Retinal pigment epithelial cell (primary cell): ENCODE measurements at places on chromosomes 6 and 20.

- DNase-seq: no peak
Measured at GRCh38 chr6:106728296-106728870, 99.0 kb downstream of the QRSL1 start.

- DNase-seq: no peak
Measured at GRCh38 chr6:109893606-109894005, 84.5 kb upstream of the GPR6 start.

DNA sequence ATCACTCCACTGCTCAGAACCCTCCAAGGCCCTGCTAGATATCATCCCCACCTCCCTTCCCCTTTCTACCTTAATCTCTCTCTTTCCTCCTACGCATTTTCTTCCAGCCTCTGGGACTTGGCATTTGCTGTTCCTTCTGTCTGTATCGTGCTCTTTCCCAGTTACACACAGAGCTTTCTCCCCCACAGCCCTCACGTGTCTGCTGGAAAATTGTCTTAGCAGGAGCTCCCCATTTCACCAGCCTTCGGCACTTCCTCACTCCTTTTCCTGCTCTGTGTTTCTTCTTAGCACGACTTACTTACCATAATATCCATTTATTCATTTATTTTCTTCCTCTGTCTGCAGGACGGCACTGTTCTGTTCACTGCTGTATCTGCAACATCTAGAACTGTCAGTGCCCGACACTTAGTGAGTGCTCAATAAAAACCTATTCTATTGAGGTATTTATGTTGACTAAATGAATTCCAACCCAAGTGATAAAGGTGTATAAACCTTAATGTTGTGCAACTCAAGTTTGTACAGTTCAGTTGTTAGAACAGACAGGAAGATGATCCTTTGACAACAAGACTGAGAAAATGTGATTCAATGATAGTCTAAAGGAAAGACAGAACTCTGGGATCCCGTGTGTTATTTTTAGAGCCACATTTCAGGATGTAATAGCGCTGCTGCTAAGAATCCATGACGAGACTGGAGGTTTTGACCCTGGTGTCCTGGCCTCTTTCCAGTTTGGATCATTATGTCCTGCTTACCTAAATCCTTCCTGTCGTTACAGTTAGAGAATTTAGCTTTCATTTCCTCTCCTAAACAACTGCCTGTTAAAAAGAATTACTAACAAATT, 170.1 kb upstream of the LAMP5 start:
- DNase-seq: peak; percentile 62

DNA sequence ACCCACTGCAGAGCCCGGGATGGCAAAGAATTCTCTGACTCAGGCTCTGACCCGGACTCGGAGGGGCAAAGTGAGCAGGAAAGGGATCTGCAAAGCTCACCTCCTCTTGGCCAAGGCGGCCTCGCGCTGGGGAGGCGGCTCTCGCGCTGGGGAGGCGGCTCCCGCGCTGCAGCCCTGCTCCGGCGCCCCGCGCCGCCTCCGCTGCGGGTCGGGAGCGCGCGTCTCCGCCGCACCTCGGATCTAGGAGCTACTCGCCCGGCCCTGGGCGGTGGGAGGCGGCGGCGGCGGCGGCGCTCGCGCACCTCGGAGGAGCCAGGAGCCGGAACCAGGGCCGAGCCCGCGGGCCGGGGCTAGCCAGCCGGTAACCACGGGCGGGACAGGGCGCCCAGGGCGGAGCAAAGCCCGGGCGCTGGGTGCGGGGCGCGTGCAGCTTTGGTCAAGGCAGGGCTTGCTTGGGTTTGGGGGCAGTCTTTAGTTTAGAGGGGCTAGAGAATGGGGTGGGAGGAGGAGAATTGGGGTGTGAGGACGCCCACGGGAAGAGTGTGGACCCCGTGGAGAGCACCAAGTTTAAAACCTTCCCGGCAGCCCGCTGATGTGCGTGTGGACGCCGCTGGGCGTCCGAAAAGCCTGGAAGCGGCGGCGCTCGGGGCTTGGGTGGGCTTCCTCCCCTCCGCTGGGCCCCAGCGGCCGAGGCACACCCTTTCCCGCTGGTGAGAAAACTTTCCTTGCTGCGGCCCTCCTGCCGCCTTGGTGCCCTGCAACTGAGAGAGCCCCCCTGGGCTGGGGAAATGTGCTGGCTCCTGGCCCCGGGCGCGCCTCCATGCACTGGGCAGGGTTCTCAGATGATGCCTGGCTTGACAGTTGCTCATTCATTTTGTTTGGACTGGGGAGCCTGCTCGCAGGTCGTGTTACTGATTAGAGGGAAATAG, at the start of gene MRAP2:
Gene MRAP2, plus strand, starts transcription at position 250 of the 929 bp plus-strand sequence. CDS start 21,547 bp downstream, outside the sequence.
- DNase-seq: no peak

GRCh38 chr6:68169922-68170321, 465.2 kb upstream of the ADGRB3 start:
- DNase-seq: no peak

DNA sequence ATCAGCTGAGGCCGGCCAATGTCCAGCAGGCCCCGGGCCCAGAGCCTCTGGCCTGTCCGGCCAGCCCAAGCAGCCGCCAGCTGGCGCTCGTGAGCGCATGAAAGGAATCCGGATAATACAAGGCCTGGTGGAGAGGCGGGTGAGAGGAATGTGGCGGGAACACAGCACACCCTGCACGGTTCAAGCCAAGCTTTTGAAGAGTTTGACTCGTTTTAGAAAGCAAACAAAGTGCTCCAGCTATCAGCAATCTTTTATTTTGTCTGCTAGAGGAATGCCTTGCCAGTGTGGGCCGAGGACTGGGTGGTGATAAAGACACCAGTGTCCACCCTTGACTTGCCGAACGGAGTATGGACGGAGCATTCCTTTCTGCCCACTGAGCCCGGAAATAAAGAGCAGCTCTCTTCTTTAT, 9.3 kb upstream of the NEDD9 start:
- DNase-seq: no peak

- DNase-seq: no peak
Measured at GRCh38 chr6:157539900-157540752, 159.1 kb downstream of the ZDHHC14 start.

- no peak for DNase-seq
Measured at GRCh38 chr6:158410784-158411183, 98.5 kb downstream of the TULP4 start.

- no peak for DNase-seq
Measured at GRCh38 chr20:23278172-23278571, 72.4 kb upstream of the NXT1 start.

DNA sequence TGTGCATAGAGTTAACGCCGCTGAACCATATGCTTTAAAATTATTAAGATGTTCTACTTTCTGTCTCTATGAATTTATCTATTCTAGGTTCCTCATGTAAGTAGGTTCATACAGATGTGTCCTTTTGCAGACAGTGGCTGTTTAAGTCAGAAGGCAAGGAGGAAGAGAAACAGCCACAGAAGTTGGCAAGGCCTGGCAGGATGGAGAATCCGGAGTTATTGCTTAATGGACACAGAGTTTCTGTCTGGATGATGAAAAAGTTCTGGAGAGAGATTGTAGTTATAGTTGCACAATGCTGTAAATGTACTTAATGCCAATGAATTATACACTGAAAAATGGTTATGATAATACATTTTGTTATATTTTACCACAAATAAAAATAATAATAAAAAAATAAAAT, 283.6 kb upstream of the CNR1 start:
- DNase-seq: no peak

- DNase-seq: no peak
Measured at GRCh38 chr6:10749734-10750133, 2.1 kb downstream of the TMEM14B start.

- no peak for DNase-seq
Measured at GRCh38 chr6:41053041-41053440, at the start of gene APOBEC2. APOBEC2 (plus strand) TSS chr6:41053202; CDS start chr6:41053348, 146 bp downstream.

DNA sequence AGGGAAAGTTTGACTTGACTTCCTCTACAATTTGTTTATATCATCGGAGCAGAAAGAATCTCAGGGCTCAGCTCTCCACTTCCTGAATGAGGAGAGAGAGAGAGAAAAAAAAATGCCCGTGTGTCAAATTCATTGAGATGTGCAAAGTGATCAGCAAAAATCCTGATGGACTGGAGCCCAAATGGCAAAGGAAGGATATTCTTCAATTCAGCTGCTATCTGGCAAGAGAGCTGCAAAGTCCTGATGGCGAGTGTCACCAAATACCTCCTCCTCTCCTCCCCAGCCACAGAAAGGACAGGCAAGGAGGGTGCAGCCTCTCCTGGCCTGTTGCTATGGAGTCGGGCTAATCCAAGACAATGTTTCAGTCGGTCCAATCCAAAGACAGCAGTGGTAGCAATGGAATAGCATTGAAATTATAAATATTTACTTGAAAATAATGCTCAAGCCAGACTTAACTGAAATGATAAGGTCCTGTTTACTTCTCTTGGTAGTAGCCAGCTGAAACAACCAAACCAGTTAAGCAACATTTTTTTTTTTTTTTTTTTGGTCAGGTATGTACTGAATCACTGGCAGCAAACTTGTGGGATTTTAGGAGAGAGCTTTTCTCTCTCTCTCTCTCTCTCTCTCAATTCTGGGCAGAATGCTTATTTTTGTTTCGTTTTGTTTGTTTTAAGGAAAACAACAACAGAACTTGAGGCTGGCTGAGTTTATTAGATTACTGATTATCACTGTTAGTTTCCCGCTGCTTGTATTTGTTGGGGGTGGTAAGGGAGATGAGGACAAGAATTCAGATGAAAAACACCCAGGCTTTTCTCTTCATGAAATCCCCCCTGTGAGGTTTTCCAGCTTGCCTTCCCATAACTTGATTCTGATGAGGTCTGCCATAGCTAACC, 204.2 kb downstream of the BCAS1 start:
- no peak for DNase-seq

DNA sequence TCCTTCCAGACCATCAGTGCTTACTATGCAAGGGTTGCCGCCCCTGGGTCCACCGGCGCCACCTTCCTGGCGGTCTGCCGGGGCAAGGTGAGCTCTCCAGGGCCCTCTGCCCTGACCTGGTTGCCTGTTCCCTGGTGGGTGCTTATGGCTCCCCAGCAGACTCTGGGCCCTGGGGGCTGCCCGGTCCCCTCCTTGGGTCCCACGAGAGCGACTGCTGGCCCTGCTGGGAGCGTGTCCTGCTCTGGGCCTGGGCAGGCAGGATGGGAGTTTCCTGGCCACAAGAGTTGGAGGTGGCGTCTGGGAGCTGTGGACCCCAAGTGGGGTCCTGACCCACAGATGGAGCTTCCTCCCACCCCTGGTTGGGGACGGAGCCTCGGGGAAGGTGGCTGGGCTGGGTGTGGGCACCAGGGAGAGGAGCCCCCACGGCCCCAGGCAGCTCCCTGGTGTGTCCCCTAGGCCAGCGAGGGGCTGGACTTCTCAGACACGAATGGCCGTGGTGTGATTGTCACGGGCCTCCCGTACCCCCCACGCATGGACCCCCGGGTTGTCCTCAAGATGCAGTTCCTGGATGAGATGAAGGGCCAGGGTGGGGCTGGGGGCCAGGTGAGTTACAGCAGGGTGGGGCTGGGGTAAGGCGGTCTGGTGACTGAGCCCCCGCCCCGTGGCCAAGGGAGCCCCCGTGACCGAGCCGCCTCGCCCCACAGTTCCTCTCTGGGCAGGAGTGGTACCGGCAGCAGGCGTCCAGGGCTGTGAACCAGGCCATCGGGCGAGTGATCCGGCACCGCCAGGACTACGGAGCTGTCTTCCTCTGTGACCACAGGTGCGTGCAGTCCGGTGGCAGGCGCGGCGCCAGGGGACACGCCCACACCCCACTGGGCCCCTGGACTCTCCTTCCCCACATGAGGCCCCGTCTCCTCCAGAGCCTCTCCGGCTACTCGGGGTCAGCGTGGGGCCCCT, 7.1 kb upstream of the TNFRSF6B start:
- DNase-seq: no peak

DNA sequence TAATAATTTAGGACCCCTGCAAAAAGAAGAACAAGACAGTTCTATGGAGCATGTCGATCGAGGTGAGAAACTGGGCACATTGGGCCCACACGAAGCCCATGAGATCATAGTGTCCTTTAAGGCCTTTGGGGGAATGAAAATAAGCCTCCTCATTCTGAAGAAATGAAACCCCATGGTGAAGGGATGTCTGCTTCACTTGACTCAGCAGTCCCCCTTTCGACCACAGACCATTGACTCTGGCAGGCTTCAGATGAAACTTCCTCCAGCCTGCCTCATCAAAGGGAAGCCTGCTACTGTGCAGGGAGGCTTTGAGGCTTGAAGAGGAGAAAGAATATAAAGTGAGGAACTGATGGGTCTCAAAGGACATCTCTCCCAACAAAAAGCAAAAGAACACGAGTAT, 144.2 kb upstream of the FBXL4 start:
- no peak for DNase-seq

DNA sequence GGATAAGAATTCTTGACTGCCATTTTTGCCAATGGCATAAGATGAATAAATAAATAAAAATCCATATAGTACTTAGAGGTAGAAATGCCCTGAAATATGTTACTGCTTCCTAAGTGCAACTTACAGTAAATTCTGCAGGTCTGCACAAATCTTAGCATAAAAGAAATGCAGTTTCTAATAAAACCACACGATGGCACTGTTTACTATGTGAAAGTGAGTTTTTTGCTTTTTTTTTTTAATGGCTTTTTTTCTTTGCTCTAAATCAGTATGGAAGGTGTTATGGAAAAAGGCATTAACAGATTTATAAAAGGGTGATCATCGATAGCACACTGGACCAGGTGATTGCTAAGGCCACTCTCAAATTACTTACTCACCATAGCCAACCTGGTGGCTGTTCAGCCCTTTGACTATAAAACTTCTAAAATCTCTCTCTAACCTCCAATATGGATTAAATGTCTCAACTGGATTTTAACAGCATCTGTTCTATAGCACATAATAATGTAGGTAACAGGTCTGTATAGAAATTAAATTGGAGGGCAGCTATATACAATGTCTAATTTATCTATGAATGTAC, 45.8 kb downstream of the AHI1 start:
- DNase-seq: no peak
